ENCODE measurements at places on chromosomes 1 and 21. TPM values are rescaled to one million over a fixed set of nuclear protein-coding genes. Genes with fewer than 3 reads are reported as not detected.

- H3K27ac ChIP-seq, result no peak overlapping the region
- no peak for DNase-seq
- no peaks in the 10 kb centered on the region for H3K27me3 ChIP-seq
- no peaks in the 10 kb centered on the region for H3K36me3 ChIP-seq
Observed at GRCh38 chr1:101859941-101860340, 136.8 kb downstream of the OLFM3 start.

GRCh38 chr1:35661474-35661795, 20.1 kb upstream of the PSMB2 start:
- no peaks in the 10 kb centered on the region for H3K36me3 ChIP-seq
- no peaks in the 10 kb centered on the region for H3K4me1 ChIP-seq
- no peak for DNase-seq
- no peak overlapping the region for H3K27ac ChIP-seq
- H3K4me3 ChIP-seq, result no peak overlapping the region

DNA sequence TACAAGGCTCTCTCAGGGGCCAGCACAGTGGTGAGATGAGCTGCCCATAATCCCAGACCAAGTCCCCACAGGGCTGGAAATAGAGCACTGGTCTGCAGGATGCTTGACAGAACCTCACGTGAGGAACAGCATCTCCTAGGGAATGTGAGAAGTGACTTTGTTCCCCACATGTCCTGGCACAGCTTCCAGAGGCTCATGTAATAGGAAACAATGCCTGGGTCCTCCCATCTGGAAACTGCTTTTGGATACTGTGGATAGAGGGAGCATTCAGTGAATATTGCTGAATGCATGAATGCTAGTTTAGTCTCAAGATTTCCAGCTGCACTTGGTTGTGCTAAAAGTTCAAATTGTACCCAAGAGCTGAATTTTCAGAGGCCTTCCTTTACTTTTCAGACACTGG, 146.2 kb downstream of the TNR start:
- no peaks in the 10 kb centered on the region for H3K36me3 ChIP-seq
- peaks cover 12% of the 10 kb centered on the region for H3K27me3 ChIP-seq
- no peak overlapping the region for H3K27ac ChIP-seq
- H3K4me3 ChIP-seq, result no peak overlapping the region
- no peaks in the 10 kb centered on the region for H3K4me1 ChIP-seq

DNA sequence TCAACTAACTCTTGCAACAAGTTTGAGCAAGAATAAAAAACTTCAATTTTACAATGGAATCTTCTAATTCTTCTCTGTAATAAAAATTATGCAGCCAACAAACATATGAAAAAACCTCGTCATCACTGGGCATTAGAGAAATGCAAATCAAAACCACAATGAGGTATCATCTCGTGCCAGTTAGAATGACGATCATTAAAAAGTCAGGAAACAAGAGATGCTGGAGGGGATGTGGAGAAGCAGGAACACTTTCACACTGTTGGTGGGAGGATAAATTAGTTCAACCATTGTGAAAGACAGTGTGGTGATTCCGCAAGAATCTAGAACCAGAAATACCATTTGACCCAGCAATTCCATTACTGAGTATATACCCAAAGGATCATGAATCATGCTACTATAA, 327.5 kb upstream of the LYPLAL1 start:
- no peak for DNase-seq
- H3K27me3 ChIP-seq, result no peaks in the 10 kb centered on the region
- no peaks in the 10 kb centered on the region for H3K4me1 ChIP-seq
- H3K27ac ChIP-seq, result no peak overlapping the region
- H3K36me3 ChIP-seq, result no peaks in the 10 kb centered on the region

DNA sequence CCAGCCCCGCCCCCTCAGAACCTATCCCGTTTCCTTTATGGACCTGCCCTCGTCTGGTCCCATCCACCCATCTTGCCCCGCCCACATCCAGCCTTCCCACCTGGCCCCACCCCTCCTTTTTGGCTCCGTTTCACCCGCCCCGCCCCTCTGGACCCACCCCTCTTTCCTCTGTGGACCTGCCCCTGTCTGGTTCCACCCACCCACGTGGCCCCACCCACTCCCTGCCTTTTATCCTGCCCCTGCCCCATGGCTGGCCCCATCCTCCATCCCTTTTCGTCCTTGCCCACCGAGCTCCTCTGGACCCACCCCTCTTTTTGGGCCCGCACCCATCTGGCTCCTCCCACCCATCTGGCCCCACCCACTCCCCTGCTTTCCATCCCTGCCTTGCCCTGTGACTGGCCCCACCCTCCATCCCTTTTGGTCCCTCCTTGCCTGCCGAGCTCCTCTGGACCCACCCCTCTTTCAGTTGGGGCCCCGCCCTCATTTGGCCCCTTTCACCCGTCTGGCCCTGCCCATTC, 177.3 kb downstream of the CAMTA1 start:
- H3K27me3 ChIP-seq, result no peaks in the 10 kb centered on the region
- H3K4me3 ChIP-seq, result no peak overlapping the region
- no peak overlapping the region for H3K27ac ChIP-seq
- H3K36me3 ChIP-seq, result no peaks in the 10 kb centered on the region

DNA sequence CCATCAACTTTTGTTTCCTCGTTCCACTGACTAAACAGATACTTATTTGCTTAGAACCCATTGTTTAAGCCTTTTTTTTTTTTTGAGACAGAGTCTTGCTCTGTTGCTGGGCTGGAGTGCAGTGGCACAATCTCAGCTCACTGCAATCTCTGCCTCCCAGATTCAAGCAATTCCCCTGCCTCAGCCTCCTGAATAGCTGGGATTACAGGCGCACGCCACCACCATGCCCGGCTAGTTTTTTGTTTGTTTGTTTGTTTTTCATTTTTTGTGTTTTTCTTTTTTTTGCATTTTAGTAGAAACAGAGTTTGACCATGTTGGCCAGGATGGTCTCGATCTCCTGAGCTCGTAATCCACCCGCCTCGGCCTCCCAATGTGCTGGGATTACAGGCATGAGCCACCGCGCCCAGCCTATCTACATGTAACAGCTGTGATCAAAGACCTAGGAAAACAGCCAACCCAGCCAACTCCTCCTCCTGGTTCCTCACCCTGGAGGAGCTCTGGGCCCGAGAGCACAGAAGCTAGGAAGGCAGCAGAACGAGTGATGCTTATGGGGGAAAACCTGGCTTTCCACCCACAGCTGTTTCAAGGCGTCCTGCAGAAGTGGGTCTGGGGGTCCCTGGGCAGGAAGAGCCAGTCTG, 32.9 kb downstream of the KCNN3 start:
- H3K4me3 ChIP-seq, result no peak overlapping the region
- no peaks in the 10 kb centered on the region for H3K36me3 ChIP-seq
- H3K4me1 ChIP-seq, result peaks cover 11% of the 10 kb centered on the region
- DNase-seq, result no peak
- no peaks in the 10 kb centered on the region for H3K27me3 ChIP-seq

MARK1 gene
- 5.5 TPM for polyA plus RNA-seq

OR10J1 gene
- polyA plus RNA-seq, result not detected

BEST4 gene
- polyA plus RNA-seq, result 0.76 TPM

GBP7 gene
- polyA plus RNA-seq, result not detected

LZIC gene
- 2.2 TPM for polyA plus RNA-seq

SV2A gene
- polyA plus RNA-seq, result 41.8 TPM

VHLL gene
- not detected for polyA plus RNA-seq

B4GALT2 gene
- 121 TPM for polyA plus RNA-seq

EXO1 gene
- polyA plus RNA-seq, result 9.2 TPM

Measured in H1 (cell line).